ENCODE measurements at places on chromosomes 6 and 20.
A peak's percentile ranks its signal among the peaks of the same experiment; 100 is the strongest.

DNA sequence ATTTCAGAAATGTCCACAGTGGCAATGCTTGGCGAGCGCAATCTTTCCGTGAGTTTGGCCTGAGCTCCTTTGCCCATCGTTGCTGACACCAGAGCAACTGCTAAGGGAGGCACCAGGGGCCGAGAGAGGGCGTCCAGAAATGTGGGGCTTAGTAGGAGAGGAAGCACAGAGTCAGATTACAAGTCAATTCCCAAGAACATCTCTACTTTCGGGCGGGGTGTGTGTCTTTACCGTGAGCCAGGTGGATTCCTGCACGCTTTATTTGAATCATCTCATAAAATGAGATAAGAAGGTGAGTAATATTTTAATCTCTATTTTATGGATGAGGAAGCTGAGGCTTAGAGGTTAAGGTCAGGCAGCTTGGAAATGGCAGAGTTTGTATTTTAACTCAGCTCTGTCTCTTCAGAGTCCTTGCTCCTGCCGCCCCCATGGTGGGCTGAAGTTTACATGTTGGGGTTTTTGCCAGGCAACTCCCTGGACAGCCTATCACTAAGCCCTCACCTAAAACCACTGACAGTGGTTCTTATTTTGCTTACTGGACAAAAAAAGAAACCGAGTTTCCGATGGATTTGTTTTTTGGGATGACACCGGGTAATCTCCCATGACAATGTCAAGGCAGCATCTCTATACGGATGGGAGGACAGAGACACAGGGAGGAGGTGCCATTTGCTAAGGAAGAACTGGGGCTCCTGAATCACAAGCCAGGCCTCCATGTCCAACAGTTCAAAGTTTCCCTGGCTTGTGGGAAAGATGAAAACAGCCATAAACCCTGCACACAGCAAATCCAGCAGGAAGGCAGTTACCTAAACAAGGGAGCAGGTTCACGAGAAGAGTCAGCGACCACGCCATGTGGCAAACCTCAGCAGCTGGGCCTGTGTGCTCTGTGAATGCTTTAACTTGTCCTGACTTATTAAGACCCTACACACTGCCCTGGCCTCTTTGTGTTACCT is 112.6 kb upstream of the SLC24A3 start:
- no peak for DNase-seq

DNA sequence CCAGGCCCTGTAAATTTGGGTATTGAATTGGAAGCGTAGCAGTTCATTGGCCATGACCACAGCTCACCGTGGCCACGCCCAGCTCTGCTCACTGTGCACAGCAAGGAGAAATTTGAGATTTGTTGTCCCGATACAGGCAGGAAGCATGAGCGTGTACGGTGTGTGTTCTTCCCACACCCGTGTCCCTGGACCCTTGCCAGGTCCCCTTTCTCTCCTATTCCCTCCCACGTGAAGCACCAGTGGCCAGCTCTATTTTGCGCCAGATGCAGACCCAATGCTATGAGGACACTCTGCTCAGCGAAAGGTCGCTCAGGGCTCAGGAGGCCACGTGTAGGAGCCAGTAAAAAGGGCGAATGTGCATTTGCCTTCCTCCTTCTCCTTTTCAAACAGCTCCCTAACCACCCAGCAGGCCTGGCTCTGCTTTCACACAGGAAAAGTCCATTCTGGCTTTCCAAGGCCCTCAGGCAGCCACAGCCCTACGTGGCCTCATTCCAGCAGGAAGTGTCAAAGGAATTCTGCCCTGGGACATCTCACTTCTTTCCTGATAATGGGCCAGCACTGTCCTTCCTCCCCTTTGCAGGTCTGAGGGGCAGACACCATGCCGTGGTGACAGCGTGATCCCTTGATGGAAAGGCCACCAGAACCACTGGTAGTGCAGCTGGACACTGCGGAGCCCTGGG is 499.2 kb upstream of the CDH4 start:
- no peak for DNase-seq

GRCh38 chr6:31821301-31822035 is 6.1 kb upstream of the HSPA1B start:
- DNase-seq = peak; percentile 55

DNA sequence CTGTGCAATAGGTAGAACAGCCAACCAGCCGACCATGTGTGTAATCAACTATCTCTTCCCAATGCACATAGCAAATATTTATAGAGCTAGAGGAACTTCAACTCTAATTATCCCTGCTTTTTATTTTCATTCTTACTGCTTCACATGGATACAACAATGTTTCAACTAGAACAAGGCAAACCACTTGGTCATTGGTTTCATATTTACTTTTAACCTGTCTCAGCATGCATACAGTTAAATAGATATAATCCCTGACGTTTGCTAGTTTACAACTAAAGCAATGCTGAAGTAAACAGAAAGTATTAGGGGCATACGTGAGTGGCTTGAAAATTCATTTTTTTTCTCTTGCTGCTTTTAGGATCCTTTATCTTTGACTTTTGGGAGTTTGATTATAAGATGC is 318.5 kb upstream of the MAP3K7 start:
- DNase-seq = no peak

- no peak for DNase-seq
These were observed 37.7 kb upstream of the SLC4A11 start for GRCh38 chr20:3276680-3277015.

DNA sequence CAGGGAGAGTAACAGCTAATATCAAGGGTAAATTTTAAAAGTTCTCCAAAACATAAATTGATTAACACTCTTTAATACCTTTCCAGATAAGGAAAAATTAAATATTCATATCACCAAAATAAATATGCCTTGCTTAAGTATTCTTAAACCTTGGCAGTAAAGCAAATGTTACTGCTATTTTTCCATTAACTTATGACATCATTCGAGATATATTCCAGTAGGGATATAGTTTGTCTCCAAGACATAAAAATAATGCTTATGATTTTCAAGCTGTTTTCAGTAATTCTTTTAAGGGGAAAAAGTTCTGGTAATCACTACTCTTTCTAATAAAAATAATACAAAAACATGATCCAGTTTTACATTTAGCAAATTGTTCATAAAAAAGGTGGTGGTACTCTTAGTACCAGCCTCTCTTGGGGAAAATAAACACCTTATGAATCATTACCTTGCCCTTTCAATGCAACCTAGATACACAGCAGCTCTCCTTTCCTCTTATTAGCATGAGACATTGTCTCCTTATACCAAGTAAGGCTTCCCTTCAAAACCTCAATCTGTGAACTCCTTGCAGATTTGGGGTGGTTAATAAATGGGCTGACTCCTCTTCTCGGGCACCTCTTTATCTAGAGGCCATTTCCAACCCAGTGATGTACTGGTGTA is 31.5 kb upstream of the LTV1 start:
- DNase-seq = no peak

DNA sequence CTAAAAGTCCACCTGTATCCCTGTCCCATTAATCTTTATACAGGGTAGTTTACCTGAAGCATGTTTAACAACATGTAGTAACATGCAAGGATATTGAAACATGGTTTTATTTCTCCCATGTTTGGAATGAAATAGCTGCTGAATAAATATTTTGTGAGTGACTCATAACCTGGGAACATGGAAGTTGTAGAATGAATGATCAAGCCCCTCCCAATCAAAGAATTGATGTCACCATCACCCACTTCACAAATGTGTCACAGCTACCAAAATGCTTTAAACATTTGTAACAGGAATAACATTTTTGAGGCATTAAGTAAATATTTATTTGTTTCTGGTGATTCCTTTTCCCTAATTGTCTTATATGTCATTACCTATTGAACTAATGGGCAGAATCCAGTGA is 58.9 kb upstream of the TNFAIP3 start:
- DNase-seq = no peak

GRCh38 chr20:47027042-47027441 is 132.4 kb downstream of the EYA2 start:
- DNase-seq = no peak

- no peak for DNase-seq
These were observed 721.4 kb downstream of the RFPL4B start for GRCh38 chr6:113068570-113068969.

DNA sequence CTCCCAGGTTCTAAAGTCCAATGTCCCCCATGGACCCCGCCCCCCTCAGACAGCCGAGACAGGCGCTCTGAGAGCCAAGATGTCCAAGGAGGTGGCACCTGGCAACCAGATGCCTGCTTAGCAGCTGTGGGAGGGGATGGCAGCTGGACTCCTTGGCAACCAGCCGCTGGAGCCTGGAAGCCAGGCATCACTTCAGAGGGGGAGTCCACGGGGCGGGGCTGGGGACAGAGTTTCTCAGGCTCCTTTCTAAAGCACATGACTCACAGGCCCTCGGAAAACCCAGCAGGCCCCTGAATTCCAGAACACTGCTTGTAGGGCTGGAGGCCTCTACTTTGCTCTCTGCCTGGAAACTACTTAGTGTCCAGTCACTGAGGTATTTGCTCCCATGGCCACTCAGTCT is 51.5 kb downstream of the PREX1 start:
- DNase-seq = no peak

DNA sequence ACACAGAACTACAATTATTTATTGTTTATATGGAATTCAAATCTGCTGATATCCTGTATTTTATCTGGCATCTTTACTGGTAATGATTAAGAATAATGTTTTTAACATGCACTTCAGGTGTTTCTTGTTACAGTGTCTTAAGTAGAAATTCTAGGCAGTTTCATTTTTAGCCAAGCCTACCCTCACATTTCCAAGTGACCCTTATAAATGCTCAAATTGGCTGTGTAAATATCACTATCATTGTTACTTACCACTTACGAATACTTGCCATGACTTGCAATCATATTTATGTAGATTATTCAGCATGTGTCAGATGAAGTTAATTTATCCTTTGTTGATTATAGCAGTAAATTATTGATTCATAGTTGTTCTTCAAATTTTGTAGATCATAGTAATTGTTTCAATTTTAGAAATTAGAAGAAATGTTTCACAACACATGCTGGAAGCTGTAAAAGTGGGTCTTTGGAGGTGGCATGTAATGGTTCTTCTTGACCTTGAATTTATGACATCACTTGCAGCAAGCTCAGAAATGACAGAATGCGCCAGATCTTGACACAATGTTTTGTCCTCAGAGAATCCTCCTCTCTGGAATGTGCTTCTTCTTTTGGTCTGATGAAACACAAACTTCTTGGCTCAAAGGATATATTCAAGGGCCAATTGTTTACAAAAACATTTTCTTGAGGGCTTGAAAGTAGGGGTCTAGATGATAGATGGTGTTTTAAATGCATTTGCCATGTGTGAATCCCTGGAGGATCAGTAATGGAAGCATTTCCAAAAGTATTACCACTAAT is 471.8 kb downstream of the COL12A1 start:
- DNase-seq = no peak

DNA sequence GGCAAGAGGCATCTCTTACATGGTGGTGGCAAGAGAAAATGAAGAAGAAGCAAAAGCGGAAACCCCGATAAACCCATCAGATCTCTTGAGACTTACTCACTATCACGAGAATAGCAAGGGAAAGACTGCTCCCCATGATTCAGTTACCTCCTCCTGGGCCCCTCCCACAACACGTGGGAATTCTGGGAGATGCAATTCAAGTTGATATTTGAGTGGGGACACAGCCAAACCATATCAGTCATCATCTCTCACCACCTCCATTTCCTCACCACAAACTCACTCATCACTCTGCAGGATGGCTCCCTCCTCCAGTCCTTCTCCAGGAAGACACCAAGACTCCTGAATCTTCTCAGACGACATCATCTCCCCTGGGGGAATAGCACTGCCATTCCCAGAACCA is 25.8 kb upstream of the SLC16A10 start:
- no peak for DNase-seq

DNA sequence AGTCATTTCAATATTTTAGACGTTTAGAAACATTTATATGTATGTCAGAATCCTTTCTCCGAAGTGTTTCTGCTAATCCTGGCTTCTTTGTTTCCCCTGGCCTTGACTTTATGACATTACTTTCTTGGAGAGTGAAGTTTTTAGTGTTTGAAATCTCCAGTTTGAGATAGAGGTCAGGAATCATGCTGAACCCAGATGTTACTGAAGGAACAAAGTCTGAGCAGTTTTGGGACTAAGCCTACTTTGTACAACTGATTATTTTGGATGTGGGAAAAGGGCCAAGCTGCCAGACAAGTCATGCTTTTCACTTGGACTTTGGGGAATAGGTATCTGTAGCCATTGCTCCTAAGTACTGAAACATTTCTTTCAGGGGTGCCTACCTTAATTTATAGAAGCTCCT is 2.3 kb downstream of the RNF144B start:
- no peak for DNase-seq

DNA sequence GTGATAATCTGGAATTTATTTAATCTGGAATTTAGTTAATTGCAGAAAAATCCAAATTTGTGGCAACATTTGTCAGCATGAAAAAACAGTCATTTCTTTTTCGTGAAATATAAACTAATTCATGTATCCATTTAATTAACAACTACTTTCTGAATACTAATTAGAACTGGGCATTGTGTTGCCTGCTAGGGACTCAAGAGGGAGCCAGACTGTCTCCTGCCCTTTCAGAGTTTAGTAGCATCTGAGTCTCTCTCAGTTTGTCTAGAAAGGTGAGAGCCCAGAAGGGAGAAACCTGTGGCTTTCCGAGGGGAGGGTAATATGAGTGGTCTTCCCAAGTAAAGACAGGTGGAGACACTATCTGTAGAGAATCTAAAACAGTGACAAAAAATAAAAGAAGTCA is 210.9 kb upstream of the HDDC2 start:
- no peak for DNase-seq

GRCh38 chr6:56238352-56238751 is 9.0 kb downstream of the COL21A1 start:
- no peak for DNase-seq

DNA sequence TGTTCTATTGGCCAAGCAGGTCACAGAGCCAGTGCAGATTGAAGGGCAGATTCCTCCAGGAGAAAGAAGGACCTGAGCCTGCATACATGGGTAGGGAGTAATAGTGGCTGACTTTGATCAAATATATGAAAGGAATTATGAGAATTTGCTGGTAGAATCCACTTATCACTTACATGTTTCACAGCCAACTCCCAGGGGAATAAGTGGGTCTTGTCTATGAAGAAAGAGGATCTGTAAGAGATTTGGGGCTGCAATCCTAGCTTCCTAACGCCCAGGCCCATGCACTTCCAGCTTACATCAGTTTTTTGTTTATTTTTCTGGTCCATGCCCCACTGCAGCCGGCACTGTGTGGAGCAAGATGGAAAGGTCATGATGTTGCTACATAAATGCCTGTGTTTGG is 107.9 kb upstream of the SYNDIG1 start:
- no peak for DNase-seq

- no peak for DNase-seq
These were observed 18.9 kb downstream of the PKIG start for GRCh38 chr20:44601236-44601671.

- DNase-seq = no peak
These were observed 453.8 kb upstream of the POU3F2 start for GRCh38 chr6:98380589-98380988.

GRCh38 chr6:24883618-24884017 is 52.1 kb downstream of the RIPOR2 start:
- peak; percentile 39 for DNase-seq

- DNase-seq = no peak
These were observed 20.5 kb upstream of the NT5E start for GRCh38 chr6:85429346-85429745.

DNA sequence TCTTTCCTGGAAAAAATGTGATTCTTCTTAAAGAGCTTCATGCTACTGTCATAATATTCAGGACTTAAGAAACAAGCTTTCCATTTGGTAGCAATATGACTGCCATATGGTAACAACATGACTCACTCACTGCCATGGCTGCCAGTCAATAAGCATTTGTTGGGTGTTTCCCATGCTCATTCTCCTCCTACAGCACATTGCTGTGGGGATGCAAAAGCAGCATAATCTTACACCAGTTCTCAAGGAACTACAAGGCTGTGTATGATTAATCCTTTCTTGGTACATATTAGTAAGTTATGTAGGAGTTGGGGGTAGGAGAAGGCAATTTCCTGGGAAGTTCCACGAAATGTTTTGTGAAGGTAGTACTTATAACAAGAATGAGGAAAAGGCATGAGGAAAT is 76.7 kb downstream of the CEP162 start:
- DNase-seq = no peak

Data from stimulated activated CD4-positive, alpha-beta T cell treated with anti-CD3 and anti-CD28 coated beads, Interleukin-2, amount 100 ng/mL, for 4 hours (primary cell).